ENCODE measurements at places on chromosomes 7 and 10.

GRCh38 chr7:24405002-24405401 is 121.0 kb downstream of the NPY start:
- DNase-seq: no peak

DNA sequence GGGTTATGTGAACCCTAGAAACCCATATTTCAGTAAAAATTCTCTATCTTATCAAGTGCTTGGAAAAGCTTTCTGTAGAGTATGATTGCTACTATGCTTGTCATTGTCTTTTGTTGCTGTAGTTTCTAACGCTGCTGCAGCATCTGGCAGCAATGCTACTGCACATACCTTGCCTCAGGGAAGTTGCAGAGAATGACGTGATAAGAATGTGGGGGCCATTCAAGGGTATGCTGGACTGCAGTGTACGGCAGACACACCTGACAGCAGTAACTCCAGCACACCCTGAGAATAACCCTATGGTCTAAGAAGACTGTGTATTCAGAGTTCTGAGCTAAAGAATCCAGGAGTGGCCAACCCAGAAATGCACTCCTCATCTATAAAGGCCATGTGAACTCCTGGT is 20.5 kb downstream of the TRIM4 start:
- no peak for DNase-seq

DNA sequence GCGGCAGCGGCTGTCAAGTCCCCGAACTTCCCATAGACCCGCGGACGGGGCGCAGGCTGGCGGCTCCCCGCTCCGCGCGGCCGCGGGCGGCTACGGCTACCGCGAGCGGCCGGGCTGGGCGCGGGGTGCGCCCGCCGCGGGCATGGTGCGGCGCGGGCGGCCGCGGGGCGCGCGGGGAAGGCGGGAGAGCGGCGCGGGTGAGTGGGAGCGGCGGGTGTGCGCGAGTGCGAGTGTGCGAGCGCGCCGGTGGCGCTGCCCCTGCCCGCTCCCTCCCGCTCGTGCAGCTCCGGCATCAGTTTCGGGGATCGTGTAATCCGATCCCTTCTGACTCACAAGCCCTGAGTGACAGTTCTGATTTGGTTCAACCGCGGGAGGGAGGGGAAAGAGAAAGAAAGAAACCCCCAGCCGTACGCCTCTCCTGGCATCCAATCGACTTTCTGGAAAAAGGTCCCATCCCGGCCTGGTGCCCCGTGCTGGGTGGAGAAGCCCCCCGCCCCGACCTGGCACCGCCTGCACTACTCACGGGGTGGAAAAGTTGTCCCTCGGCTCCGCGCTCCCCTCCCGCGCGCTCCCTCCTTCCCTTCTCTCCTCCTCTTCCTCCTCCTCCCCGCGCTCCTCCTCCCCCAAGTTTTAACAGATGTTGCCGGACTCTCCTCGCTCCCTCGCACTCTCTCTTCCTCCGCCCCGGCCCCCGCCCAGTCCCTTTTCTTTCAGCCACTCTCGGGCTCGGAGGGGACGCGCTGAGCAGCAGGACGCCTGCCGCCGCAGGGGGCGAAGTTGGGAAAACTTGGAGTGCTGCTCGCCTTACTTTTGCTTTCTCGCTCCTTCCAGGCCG is at the start of gene GLI3:
Gene GLI3 (minus strand): TSS at position 234 of the 835 bp plus-strand sequence. CDS start 13,956 bp downstream, outside the sequence.
- DNase-seq: peak; percentile 68

GRCh38 chr10:58268454-58268945 is 462 bp upstream of the CISD1 start:
- DNase-seq: no peak

DNA sequence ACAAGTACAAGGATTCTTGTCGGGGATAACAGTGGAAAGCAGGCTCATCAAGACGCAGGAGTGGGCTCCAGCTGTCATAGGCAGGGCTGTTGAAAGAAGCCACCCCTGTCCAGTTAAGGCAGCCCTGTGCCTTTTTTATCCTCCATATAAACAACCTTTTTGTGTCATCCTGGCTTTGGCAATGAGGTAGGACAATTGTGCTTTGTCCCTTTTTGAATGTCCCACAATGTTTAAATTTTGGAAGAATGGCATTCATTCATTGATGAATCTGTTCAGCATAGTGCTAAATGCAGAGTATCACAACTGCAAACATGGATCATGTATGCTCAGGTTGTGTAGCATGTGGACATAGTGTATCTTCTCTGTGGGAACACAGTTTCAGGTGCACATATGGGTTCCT is 66.7 kb downstream of the UBE3C start:
- no peak for DNase-seq

GRCh38 chr10:22468570-22469320 is 123.4 kb downstream of the SPAG6 start:
- no peak for DNase-seq

DNA sequence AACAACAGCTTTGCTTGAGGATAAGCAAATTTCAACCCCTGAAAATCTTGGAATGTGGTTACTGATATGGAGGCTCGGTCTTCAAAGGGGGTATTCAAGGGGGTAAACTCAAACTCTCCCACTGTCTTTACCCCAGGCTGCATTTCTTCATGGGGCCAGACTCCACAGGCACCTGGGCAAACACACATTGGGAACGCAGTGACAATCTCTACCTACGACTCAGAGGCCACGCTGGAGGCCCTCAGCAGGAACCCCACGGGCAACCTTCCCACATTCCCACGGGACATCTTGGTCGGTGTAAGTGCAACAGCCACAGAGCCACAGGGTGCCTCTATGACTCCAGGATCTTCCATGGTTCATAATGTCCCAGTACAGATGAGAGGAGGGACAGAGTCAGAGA is 2.2 kb upstream of the INSIG1 start:
- no peak for DNase-seq

DNA sequence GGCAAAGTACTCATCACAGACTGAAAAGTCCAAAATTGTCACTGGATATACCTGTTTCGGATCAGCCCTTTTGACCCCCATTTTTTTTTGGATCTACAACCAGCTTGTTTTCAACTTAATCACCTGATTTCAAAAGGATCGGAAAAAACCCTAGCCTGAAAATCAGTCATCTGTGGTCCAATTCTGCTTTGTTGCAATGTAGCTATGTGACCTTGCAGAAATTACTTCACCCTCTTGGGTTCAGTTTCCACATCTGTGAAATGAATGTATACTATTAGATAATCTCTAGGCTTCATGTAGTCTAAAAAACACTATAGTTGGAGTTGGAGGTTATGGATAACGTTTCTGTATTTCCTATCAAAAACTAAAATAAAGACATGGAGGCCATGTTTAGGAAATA is 37.1 kb downstream of the STEAP4 start:
- DNase-seq: no peak

DNA sequence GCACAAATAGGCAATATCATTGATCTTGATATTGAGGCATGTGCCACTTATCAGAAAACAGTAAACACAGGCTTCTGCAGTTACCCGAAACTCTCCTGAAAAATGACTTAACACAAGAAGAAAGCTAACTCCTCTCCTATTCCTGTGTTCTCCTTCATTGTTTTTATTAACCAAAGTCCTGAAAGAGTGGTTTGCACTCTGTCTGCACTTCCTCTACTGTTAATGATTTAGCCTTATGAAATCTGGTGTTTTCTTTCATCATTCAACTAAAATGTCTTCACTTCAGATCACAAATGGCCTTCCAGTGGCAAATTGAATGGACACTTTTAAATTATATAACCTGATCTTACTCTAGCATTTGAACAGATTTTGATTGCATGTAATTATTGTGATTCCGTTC is 630.6 kb upstream of the PHF14 start:
- DNase-seq: no peak

DNA sequence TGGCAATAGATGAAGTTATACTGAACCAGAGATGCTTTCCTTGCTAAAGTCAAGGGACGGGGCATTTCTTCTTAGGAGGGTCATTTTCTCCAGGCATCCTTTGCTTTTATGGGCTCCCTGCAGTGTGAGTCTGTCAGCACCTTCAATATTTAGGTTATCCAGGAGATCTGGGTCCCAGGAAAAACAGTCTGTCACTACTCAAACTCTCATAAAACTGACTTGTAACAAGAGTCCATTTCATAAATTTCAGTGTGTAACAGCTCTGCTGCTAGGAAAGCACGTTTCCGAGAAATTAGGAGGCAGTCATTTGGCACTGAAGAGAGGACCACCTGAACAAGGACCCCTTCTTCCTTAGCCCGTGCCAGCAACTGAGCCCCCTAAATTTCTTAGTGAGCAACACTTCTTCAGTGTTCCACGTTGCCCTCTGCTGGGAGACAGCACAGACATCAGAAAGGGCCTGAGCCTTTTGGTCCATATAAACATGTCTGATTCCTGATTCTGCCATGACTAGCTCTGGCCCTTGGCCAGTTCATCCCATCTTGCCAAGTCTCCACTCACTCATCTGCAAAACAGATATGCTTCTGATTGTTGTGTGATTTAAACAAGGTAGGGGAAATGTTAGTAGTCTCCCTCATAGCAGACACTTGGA is 7.2 kb downstream of the GCC1 start:
- no peak for DNase-seq

DNA sequence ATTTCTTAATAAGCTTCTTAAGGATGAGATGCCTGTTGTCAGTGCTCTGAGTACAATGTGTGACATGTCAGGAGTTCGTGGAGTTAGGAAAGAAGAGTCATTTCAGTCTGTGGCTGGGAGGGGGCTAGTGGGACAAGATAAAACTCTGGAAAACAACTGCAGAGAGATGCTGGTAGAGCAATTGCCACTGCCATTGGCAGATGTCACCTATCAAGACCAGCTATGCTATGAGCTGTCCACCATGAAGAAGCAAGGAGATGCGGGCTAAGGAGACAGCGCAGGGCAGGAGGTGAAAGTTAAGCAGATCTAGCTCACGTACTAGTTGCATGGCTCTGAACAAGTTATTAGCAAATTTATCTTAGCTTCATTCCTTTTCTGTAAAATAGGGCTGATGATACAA is 756.7 kb downstream of the KCNMA1 start:
- DNase-seq: no peak

GRCh38 chr7:30799206-30799975 is 28.2 kb downstream of the MINDY4 start:
- DNase-seq: no peak

- no peak for DNase-seq
These were observed 350.5 kb upstream of the NPSR1 start for GRCh38 chr7:34307540-34307939.

- DNase-seq: no peak
These were observed 1.3 kb downstream of the SP8 start for GRCh38 chr7:20785157-20786048.

DNA sequence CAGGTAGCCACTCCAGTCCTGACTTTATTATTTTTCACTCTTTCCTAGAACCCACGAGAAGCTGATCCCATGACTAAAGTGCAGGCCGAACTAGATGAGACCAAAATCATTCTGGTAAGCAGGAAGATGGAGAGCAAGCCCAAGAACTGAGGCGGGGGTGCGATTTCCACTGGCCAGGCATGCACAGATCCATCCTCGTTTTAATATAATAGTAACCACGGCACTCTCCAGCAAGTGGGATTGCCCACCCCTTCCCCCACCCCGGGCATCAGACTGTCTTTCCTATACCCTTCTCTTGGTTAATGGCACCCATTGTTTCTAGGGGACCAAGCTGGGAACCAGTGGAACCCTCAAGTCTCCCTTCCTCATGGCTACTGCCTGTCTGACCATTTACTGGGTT is 7.3 kb downstream of the YKT6 start:
- no peak for DNase-seq

GRCh38 chr7:84663224-84663623 is 468.6 kb upstream of the SEMA3A start:
- no peak for DNase-seq

- no peak for DNase-seq
These were observed 104.5 kb upstream of the PCLO start for GRCh38 chr7:83267141-83267631.

GRCh38 chr10:79071396-79071923 is 2.7 kb downstream of the ZMIZ1 start:
- DNase-seq: no peak

GRCh38 chr7:100888988-100889750 is at the start of gene UFSP1:
Gene UFSP1, minus strand, starts transcription at chr7:100889715. Its CDS starts 444 bp downstream, at chr7:100889271.
- DNase-seq: no peak

- DNase-seq: no peak
These were observed 183.0 kb downstream of the THSD7A start for GRCh38 chr7:11648980-11649379.

- DNase-seq: peak; percentile 1
These were observed 37.0 kb downstream of the RBM20 start for GRCh38 chr10:110681023-110681681.

GRCh38 chr7:103773726-103774125 is 215.7 kb downstream of the RELN start:
- no peak for DNase-seq

Measured in anterior cingulate cortex (tissue), 58 donors.